ENCODE measurements at places on chromosomes 1 and 21. TPM values are rescaled to one million over a fixed set of nuclear protein-coding genes. Genes with fewer than 3 reads are reported as not detected.

Gene CRNN
- not detected for total RNA-seq

Gene MYBPH
- total RNA-seq, result not detected

Gene SHE
- total RNA-seq, result not detected

DNA sequence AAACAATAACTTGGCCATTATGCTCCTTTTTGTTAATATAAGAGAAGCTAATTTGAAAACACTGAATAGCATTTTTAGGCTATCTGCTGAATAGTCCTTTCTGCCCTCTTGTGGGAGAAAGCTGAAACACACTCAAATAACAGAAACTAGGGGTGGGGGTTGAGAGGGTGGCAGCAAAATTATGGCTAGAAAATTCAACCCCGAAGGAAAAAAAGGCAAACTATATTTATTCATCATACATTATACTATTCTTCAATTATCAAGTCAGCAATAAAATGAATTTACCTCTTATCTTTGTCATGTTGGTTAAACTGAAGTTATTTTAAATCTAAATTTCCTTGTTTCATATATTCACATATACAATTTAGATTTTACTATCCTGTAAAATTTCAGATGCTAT lies 255.9 kb downstream of the FAF1 start:
- peak; percentile 47 for DNase-seq

DNA sequence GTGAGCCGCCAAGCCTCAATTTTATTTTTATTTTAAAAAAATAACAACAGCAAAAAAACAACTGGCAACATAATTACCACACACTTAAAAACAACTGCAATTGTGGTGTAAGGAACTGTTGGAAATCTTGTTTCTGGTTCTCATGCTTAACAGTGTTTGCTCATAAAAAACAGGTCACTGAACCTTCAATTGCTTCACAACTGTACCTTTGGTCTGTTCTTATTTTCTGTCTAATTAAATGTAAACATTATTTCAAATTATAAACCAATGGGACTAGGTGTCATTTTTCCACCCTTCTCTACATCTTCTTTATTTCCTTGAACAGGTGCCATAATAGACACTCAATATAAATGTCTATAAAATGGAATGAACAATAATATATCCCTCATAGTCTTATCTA lies 68.4 kb upstream of the CHRM3 start:
- DNase-seq, result no peak

Gene GPX7
- total RNA-seq, result 21.4 TPM

Gene GJB3
- not detected for total RNA-seq

DNA sequence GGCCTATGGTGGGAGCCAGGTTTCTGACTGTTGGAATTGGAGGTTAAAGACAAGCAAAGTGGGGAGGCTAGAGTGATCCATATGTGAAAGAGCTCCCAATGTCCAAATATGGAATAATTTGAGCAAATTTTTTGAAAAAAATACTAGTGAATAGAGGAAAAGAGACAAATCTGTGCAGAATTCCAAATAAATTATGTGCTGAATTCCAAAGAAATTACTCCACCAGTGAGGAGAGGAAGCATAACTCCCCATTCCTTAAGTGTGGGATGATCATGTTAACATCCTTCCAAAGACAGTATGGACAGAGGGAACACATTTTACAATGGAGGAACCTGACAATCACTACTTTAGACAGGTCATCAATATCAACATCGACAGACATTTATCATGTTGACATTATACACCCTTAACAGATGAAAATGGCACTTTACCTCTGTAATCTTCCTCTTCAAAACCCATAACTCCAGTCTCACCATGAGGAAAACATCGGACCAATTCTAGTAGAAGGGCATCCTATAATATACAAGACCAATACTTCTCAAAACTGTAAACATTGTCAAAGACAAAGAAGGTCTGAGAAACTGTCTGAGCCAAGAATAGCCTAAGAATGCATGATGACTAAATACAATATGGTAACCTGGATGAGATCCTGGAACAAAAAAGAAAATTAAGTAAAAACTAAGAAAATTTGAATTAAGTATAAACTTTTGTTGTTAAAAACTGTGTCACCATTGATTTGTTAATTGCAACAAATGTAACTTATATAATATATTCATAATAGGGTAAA lies 71.5 kb upstream of the RGS4 start:
- no peak for DNase-seq
